ENCODE measurements at places on chromosomes 1 and 21.

DNA sequence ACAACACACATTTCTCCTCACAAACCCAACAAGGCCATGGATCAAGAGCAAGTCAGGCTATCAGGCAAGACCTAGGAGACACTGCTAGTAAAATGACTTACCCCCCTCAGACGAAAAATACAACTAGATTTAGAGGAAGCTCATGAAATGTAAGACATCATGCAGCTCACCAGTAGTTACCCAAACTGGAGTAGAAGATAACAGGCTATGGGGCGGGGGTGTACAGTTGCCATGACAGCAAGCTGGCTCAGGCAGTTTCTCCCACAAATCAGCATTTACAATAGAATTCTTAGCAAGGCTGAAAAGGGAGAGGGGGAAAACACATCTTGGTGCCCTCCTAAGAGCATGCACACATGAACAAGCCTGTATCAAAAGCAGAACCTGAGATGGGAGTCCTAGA is 13.9 kb downstream of the TPM3 start:
- DNase-seq: peak; percentile 27

DNA sequence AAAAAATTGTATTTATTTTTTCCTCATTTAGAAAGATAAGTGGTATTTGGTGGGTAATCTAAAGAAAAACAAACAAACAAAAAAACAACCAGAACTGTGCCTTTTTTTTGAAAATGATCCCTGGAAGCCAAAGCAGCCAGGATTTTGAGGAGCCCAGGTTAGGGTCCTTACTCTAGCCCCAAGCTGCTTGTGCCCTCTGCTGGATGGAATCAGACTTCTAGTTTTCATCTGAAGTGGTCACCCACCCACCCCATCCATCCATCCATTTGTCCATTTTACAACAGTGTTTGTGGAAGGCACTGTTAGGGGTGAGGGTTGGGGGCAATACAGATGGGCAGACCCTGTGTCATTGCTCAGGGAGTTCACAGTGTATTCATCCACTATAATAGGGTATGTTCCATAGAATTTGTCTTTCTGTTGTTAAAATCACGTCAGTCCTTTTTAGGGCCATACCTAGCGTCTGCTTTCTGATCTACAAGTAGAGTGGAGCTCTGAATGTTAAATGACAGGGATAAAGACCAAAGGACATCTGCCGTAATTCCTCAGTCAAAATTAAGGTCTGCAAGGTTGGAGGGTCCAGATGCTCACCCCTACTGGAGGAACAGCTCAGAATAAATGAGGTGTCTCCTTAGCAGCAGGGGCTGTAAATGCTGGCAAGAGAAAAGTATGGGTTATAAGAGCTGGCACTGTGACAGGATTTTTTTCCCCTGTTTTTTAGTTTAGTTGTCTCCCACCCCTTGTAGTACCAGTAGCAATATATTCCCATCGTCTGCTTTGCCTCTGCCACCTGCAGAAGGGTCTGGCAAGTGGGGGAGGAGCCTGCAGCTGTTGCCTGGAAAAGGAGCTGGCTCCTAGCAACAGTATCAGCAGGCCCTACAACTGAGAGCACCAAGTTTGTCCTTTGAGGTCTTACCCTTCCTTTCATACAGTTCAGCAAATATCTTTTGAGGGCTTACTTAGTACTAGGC is 3.2 kb downstream of the LRRC42 start:
- DNase-seq: peak; percentile 57

DNA sequence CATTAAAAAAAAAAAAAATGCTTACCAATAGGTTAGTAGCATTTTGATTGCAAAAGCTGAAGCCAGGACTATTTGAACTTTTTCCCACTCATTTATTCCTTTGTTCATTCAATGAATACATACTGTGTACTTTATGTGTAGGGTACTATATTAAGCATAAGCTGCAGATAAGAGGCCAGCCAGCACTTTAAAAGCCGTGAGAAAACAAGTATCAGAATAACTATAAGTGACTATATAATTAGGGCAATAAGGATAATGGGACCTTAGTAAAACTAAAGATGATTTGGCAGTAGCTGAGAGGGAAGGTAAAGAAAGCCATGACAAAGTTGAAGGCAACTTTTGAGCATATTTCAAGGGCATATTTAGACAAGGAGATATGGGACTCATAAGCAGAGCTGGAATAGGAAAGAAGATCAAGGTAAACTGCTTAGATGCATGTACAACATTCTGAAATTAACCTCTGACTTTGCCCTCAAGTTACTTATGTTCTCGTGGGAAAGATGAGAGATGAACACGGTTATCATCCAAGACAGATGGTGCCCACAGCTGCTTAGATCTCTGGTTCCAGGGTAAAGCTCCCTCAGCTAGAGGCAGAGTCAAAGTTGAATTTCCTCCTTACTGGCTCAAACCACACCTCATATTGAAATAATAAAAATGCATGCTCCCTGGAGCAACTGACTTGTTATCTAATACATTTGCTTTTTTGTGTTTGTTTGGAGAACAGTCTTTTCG is 44.0 kb upstream of the FMO2 start:
- no peak for DNase-seq

- DNase-seq: no peak
Observed at GRCh38 chr1:170714163-170714562, 50.2 kb downstream of the PRRX1 start.

GRCh38 chr1:80989455-80989854 is 811.3 kb upstream of the ADGRL2 start:
- DNase-seq: no peak

- no peak for DNase-seq
Observed at GRCh38 chr1:94125551-94126514, 4.9 kb upstream of the ABCA4 start.

GRCh38 chr1:208557046-208557722 is 313.0 kb upstream of the PLXNA2 start:
- no peak for DNase-seq

Measured in brain (organoid and tissue), 16 donors.